ENCODE measurements at places on chromosomes 5 and 9. TPM values are rescaled to one million over a fixed set of nuclear protein-coding genes. Genes with fewer than 3 reads are reported as not detected.

TNC gene
- total RNA-seq = 46.0 TPM

MSANTD3 gene
- total RNA-seq = 58.1 TPM

CARTPT gene
- not detected for total RNA-seq

SLC6A19 gene
- total RNA-seq = not detected

PTGER4 gene
- total RNA-seq = 6.5 TPM

AGXT2 gene
- not detected for total RNA-seq

PALM2AKAP2 gene
- 11.9 TPM for total RNA-seq

PIP5K1B gene
- total RNA-seq = not detected

ZDHHC21 gene
- total RNA-seq = 3.5 TPM

RLN1 gene
- total RNA-seq = not detected

RGS7BP gene
- under 0.01 TPM for total RNA-seq

TAF11L10 gene
- not detected for total RNA-seq

BRD9 gene
- total RNA-seq = 30.6 TPM

RNF208 gene
- total RNA-seq = 0.13 TPM

SLCO4C1 gene
- total RNA-seq = 0.16 TPM

SEMA6A gene
- total RNA-seq = 3.4 TPM

LCNL1 gene
- total RNA-seq = not detected

CTSV gene
- 2.1 TPM for total RNA-seq

CCDC192 gene
- not detected for total RNA-seq

SOHLH1 gene
- not detected for total RNA-seq

FOXD4L5 gene
- total RNA-seq = not detected

SPEF2 gene
- total RNA-seq = 1.8 TPM

PCDHB4 gene
- under 0.01 TPM for total RNA-seq

CCDC112 gene
- total RNA-seq = 5.0 TPM

CD180 gene
- total RNA-seq = not detected

RPP25L gene
- 30.1 TPM for total RNA-seq

GRM6 gene
- total RNA-seq = not detected

NFIB gene
- 25.9 TPM for total RNA-seq

SLC34A1 gene
- total RNA-seq = not detected

PAEP gene
- total RNA-seq = not detected

PHF24 gene
- 0.40 TPM for total RNA-seq

SOX30 gene
- not detected for total RNA-seq

SLC44A1 gene
- total RNA-seq = 23.4 TPM

C9 gene
- not detected for total RNA-seq

RHOBTB3 gene
- 117 TPM for total RNA-seq
